ENCODE measurements at places on chromosomes 5 and 9. TPM values are rescaled to one million over a fixed set of nuclear protein-coding genes. Genes with fewer than 3 reads are reported as not detected.

The TSLP gene
- polyA plus RNA-seq = 0.10 TPM

The SPRY4 gene
- not detected for polyA plus RNA-seq

The ADAMTS19 gene
- not detected for polyA plus RNA-seq

The C9orf153 gene
- polyA plus RNA-seq = not detected

DNA sequence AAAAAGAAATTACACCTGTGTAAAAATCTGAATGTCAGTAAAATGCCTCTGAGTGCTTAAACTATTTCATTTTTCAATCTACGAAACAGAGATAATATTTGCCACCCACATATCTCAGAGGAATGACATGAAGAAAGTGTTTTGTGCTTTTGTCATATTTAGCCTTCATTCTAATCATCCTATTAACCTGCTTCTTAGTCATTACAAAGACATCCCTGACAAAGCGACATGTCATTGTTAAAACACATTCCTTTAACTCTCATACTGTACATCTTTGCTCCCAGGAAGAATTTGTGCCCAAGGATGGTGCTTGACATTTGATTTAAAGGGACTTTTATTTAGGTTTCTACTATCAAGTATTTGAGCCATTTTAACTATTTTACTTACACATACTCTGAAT, 275.9 kb downstream of the DMRTA1 start:
- no peaks in the 10 kb centered on the region for H3K4me1 ChIP-seq
- no peak overlapping the region for H3K4me3 ChIP-seq
- DNase-seq = no peak
- no peaks in the 10 kb centered on the region for H3K27me3 ChIP-seq

DNA sequence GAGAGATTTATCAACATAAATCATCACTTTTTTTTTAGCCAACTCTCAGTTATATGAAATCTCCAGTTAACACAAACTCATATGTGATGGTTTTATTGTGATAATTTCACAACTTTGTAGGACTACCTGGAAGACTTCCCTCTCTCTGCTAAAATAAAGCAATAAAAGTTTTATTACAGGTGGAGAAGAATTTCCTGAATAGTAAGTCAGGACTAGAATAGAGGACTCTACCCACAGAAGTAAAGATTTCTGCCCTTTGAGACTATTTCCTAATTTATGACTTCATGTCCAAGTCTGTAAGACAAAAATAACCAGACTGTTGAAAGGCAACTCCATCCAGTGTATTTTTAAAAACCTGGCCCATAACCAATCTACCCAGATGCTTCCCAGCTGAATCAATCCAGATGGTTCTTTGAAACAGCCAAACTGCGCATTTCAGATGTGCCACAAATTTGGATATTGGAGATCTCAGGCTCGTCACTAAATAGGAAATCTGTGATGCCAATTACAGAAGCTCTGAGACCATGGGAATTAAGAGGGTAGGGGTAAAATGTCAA, 234.0 kb upstream of the NMUR2 start:
- no peaks in the 10 kb centered on the region for H3K4me1 ChIP-seq
- H3K36me3 ChIP-seq = no peaks in the 10 kb centered on the region
- no peaks in the 10 kb centered on the region for H3K27me3 ChIP-seq
- no peak overlapping the region for H3K4me3 ChIP-seq
- no peak overlapping the region for H3K27ac ChIP-seq

DNA sequence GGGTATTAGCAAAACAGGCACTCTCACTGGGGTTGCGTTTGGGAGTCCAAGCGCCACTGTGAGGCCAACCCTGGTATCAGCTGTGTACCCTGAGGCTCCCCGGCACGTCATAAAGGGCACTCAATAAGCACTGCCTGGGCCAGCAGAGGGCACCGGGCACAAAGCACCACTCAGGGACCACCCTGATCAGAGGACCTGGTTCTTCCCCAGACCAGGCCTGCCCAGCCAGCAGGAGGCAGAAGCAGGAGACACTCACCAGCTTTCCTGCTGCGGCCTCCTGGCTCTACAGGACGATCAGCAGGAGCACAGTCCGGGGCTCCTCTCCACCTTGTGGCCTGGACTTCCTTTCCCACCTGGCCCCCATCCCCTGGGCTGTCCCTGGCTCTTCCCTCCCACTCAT, 12.6 kb downstream of the MGAT1 start:
- no peak overlapping the region for H3K27ac ChIP-seq
- H3K27me3 ChIP-seq = no peaks in the 10 kb centered on the region
- H3K4me1 ChIP-seq = peaks cover 10% of the 10 kb centered on the region
- H3K36me3 ChIP-seq = peaks cover 17% of the 10 kb centered on the region
- no peak overlapping the region for H3K4me3 ChIP-seq

DNA sequence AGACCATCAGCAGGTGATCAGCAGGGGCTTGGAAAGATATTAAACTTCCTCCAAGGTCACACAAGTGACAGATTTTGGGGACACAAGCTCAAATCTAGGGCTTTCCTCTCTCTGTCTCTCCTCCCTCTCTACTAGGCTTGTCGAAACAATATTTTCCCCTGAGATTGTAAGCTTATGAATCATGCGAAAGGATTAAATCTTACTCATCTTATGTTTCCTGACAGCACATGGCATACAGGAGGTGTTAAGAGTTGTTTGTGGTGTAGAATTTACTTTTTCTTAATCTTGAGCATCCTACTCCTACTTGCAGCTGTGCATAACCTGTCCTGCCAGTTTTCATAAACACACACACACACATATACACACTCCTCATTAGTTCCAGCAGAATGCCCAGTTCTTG, 186.3 kb downstream of the MARCHF11 start:
- no peaks in the 10 kb centered on the region for H3K27me3 ChIP-seq
- no peak overlapping the region for H3K27ac ChIP-seq
- H3K4me1 ChIP-seq = no peaks in the 10 kb centered on the region
- no peak overlapping the region for H3K4me3 ChIP-seq
- DNase-seq = no peak
- H3K36me3 ChIP-seq = no peaks in the 10 kb centered on the region

DNA sequence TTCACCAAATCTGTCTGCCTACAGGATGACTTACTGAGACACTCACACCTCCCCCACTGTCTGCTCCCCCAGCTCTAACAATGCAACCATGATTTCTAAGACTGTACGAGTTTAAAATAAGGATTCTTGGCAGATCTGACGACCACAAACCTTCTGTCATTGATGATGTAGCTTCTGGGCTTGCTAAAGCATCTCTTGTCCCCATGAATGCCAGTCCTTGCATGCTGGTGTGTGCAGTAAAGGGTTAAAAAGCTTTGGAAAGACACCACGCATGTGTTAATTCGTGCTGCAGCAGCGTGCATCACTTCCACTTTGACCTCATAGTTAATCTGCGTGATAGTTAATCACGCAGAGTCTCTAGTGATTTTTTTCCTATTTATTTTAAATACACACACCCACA, 411 bp upstream of the GABRG2 start:
- no peak for DNase-seq
- H3K27me3 ChIP-seq = no peaks in the 10 kb centered on the region
- H3K4me1 ChIP-seq = no peaks in the 10 kb centered on the region
- no peaks in the 10 kb centered on the region for H3K36me3 ChIP-seq

GRCh38 chr5:147303251-147303650, 68.4 kb downstream of the STK32A start:
- DNase-seq = no peak
- no peak overlapping the region for H3K27ac ChIP-seq
- no peaks in the 10 kb centered on the region for H3K27me3 ChIP-seq
- no peaks in the 10 kb centered on the region for H3K36me3 ChIP-seq
- H3K4me3 ChIP-seq = no peak overlapping the region

DNA sequence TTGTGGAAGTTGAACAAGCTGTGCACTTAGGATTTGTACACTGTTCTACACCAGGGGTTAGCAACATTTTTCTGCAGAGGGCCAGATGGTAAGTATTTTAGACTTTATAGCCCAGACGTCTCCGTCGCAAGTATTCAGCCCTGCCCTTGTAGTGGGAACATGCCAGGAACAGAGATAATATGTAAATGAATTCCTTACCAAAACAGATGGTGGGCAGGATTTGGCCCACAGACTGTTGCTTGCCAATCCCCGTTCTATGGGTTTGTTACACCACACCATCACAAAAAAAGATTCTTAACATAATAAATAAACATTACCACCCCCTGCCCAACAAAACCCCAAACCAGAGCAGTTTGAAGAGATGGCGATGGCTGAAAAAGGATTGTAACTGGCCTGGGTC, 74.3 kb downstream of the AMBP start:
- no peaks in the 10 kb centered on the region for H3K36me3 ChIP-seq
- no peak for DNase-seq
- H3K4me1 ChIP-seq = no peaks in the 10 kb centered on the region
- no peak overlapping the region for H3K27ac ChIP-seq
- H3K4me3 ChIP-seq = no peak overlapping the region

DNA sequence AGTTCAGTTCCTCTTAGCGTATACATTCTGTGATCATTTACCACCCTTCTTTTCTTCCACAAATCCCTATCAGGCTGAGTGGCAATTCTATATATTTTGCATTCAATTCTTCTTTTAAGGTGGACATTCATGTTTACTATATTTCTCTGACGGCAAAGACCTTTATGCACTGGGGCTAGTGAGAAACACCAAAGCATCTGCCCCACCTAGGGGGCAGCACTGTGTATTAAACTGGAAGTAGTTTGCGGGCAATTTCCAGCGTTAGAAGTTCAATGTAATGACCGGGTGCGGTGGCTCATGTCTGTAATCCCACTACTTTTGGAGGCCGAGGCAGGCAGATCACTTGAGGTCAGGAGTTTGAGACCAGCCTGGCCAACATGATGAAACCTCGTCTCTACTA, 27.9 kb upstream of the FBXL7 start:
- H3K36me3 ChIP-seq = no peaks in the 10 kb centered on the region
- no peak for DNase-seq
- no peaks in the 10 kb centered on the region for H3K4me1 ChIP-seq
- H3K27me3 ChIP-seq = no peaks in the 10 kb centered on the region

DNA sequence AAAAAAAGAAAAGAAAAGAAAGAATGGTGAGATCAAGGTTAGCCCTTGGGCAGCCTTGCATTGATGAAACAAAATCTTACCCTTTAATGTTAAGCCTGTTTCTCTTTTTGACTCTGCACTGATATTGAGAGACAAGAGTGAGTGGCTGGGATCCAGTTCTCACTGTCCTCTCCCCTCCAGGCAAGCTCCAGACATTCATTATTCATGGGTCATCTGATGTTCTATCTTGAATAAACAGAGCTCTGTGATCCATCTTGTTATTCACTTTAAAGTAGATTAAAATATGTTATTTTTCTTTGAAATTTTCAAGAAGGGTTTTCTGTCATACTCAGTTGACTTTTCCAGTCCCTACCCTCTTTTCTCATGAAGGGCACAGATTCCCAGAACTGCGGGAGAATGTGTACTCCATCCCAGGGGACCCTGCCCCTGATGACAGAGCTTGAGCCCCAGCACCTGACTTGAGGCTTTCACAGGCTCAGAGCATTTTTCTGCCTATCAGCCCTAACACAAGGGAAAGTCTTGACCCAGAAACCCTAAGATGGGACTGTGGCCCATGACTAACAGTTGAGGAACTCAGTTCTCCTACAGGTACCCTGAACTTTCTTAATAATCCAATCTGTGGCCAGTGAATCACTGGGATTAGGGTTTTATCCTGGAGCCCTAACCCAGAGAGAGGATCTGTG, 24.1 kb downstream of the ACTL7B start:
- H3K27ac ChIP-seq = no peak overlapping the region
- no peak for DNase-seq
- H3K27me3 ChIP-seq = no peaks in the 10 kb centered on the region
- H3K4me3 ChIP-seq = no peak overlapping the region
- H3K36me3 ChIP-seq = no peaks in the 10 kb centered on the region

- DNase-seq = no peak
- H3K27ac ChIP-seq = no peak overlapping the region
- no peaks in the 10 kb centered on the region for H3K36me3 ChIP-seq
- no peaks in the 10 kb centered on the region for H3K27me3 ChIP-seq
- no peak overlapping the region for H3K4me3 ChIP-seq
- no peaks in the 10 kb centered on the region for H3K4me1 ChIP-seq
These were observed 161.3 kb downstream of the DRD1 start for GRCh38 chr5:175282611-175283225.

GRCh38 chr5:80277191-80277590, 21.3 kb upstream of the SERINC5 start:
- no peaks in the 10 kb centered on the region for H3K36me3 ChIP-seq
- H3K27ac ChIP-seq = no peak overlapping the region
- DNase-seq = no peak
- no peak overlapping the region for H3K4me3 ChIP-seq
- no peaks in the 10 kb centered on the region for H3K27me3 ChIP-seq

DNA sequence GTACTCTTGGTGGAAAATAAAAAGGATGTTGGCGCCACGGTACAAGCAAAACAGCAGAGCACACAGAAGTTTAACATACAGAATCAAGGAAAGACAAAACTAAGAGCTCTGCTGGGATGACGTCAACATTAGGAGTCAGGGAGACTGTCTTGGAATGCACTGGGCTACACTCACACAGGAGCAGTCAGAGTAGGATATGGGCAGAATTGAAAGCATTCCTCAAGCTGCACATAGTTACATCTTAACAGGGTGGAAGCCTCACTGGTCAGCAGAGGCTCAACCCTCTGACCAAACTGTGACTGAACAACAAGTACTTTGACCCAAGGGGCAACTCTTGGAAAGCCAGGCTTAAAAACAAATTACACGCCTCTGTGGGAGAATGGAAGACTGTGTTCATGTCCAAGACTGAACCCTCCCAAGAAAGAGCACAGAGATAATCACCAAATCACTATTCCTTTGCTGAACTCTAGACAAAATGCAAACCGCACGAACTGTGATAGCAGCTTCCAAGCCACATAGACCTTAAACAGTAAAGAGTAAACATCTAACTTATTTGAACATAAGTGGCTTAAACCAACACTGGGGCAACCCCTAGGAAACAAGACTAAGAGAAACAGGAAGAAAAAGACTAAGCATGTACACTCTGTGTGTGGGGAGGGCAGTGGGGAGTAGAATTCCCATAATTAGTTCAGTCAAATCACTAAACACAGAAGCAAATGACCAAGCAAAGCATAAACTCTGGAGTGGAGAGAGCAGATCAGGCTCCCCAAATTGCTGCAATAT, 772.7 kb downstream of the PRELID2 start:
- no peaks in the 10 kb centered on the region for H3K27me3 ChIP-seq
- no peak overlapping the region for H3K27ac ChIP-seq
- H3K4me3 ChIP-seq = no peak overlapping the region
- H3K4me1 ChIP-seq = no peaks in the 10 kb centered on the region
- H3K36me3 ChIP-seq = no peaks in the 10 kb centered on the region
- DNase-seq = no peak

DNA sequence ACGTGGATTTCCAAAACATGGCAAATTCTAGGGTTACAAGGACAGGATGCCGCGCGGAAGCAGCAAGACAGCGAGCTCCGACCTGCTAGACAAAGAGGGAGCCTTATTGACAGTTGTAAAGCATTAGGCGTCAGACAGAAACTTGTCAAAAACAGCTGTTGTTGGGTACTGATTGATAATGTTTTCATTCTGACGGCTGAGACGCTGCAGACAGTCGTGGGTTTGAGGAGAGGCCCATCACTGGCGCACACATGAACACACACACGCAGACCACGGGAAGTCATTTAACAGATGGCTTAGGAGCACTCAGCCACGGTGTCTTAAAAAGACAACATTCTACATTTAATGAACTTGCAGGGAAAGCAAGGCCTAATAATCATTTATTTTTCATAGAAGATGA, 324.0 kb downstream of the NDUFS4 start:
- DNase-seq = no peak
- H3K27me3 ChIP-seq = no peaks in the 10 kb centered on the region
- no peak overlapping the region for H3K4me3 ChIP-seq
- no peaks in the 10 kb centered on the region for H3K4me1 ChIP-seq

GRCh38 chr5:109652096-109652495, 37.6 kb upstream of the MAN2A1 start:
- H3K27ac ChIP-seq = no peak overlapping the region
- H3K27me3 ChIP-seq = no peaks in the 10 kb centered on the region
- H3K4me1 ChIP-seq = peaks cover 11% of the 10 kb centered on the region
- H3K36me3 ChIP-seq = no peaks in the 10 kb centered on the region
- DNase-seq = no peak

GRCh38 chr5:157106630-157107461, 2.0 kb downstream of the HAVCR2 start:
- no peak overlapping the region for H3K4me3 ChIP-seq
- no peak for DNase-seq

All from CD8-positive, alpha-beta memory T cell (primary cell).